ENCODE measurements at places on chromosomes 5 and 9.
A peak's percentile ranks its signal among the peaks of the same experiment; 100 is the strongest.

GRCh38 chr9:81894891-81895290 is 33.3 kb upstream of the SPATA31D4 start:
- no peak for DNase-seq

DNA sequence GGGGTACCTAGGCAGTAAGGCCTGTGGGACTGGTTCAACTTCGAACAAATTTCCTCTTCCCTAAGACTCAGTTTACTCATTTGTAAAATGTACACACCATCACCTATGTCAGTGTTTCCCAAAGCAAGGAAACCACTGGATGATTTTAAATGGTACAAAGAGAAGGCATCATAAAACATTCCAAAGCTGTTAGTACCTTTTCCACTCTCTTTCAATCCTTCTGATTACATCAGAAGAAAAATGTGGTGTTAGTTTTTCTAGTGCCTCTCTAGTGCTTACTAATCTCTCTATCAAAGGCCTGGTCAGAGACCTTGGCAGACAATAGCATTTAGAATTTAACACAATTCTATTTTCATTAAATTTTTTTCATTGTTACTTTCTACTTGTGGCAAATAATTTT is 18.1 kb downstream of the NR6A1 start:
- no peak for DNase-seq

DNA sequence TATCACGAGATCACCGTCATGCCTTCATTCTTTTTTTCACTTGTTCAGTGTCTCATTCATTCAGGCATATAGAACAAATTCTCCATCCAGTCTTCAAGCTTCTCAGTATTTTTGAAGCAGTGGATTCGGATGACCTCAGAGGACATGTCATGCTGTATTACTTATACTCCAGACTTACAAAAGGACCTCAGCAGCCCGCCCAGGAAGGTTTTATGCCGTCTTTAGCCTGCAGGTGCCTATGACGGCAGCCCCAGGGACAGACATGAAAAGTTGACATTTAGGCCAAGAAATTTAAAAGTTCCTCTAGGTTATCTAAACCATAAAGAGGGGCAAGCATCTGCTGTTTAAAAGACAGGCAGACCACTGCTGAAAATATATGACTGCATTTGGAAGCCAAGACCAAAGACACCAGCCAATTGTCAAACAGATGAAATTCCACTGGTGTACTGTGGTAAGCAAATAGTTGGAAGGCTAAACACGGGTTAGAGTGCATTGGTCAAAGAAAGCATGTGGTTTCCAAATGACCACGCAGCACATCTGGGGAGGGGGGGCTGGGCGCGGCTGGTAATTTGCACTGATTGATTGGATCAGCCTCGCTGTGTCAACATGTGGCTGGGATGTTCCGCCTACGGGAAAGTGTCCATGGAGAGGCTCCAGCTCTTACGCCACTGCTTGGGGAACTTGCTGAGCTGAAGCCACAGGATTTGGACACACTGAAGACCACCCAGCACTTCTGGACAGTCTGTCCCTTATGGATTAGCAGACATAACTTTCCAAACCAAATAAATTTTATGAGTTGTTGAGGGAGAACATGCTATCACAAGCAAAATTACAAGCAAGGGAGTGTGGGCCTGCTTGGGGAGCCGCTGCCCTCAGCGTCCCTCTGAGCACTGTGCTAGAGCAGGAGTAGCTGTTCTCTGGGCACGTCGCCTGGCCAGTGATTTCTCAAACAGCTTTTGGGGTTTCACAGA is 173.6 kb downstream of the FANCC start:
- no peak for DNase-seq

GRCh38 chr5:53482717-53483638 is 2.5 kb downstream of the FST start:
- DNase-seq = peak; percentile 77

GRCh38 chr5:114363837-114364236 is 2.0 kb downstream of the KCNN2 start:
- no peak for DNase-seq

GRCh38 chr5:6937677-6938076 is 224.4 kb downstream of the TENT4A start:
- DNase-seq = no peak

DNA sequence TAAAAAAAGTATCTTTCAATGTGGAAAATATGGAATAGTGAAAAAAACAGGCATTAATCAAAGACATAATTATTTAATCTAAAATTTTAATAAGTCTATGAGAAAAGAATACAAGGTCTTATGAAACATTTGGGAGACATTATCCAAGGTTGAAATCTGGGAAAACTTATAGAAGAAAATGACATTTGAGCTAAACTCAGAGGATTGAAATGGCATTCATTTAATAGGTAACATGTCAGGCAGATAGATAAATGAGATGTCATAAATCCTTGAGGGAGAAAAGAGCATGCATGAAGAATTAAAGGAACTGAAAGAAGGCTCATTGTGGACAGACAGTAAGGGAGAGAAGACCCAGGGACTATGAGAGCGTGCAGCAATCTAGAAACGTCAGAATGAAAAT is 284.4 kb downstream of the PRR16 start:
- no peak for DNase-seq

- DNase-seq = no peak
These were observed 2.6 kb downstream of the IGFBPL1 start for GRCh38 chr9:38421498-38422211.

GRCh38 chr9:88187631-88188030 is 49.4 kb upstream of the SPATA31C2 start:
- no peak for DNase-seq

DNA sequence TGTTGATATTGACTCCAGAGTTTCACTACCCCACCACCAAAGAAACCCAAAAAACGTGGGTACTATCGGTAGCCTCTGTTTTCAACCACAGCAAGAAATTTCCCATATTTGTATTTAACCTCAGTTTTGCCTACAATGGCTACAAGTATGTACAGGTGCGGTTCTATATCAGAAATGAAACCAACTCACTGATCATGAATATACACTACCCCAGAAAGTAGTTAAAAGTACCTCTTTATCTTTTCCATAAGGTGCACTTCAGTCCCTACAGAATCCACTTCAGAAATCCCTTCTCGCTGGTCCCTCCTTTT is 140.6 kb upstream of the SLC12A2 start:
- no peak for DNase-seq

GRCh38 chr9:96435345-96435744 is 14.6 kb upstream of the HABP4 start:
- DNase-seq = no peak

DNA sequence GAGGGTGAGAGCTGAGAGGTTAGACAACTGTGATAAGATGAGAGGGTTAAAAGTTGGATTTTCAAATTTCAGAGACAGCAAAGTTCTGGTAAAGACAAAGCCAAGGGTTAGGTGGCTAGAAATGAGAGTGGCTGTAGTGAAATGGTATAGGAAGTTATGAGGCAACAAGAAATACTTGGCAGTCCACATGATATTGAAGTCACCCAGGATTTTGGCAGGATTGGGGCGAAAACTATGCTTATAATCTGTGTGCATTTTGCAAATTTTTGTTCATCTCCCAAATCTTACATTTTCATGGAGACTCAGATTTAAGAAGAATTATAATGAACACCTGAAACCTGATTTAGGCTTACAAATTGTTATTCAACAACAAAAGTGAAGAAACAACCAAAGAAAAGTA is 35.6 kb downstream of the C9 start:
- no peak for DNase-seq

GRCh38 chr5:150258130-150258529 is 31.4 kb downstream of the CAMK2A start:
- DNase-seq = no peak

DNA sequence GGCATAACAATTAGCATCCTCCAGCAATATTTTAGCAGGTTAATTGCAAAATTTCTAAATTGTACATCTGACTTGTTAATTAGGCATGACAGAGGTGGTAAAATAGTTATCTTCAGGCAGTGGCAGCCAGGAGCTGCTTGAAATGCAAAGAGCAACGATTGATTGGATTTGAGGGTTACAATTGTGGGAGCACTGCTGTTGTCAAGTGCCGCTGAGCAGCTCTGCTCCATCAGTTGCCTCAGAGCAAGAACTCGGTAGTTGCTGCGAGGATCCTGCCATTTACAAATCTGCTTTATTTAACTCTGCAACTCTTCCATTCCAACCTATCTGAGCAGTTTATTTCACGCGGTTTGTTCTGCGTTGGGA is 12.6 kb downstream of the PBX3 start:
- no peak for DNase-seq

- no peak for DNase-seq
These were observed 56.6 kb downstream of the WWC1 start for GRCh38 chr5:168348084-168348414.

Data from KBM-7 (cell line).